ENCODE measurements at places on chromosomes 13 and 19.

- no peak for DNase-seq
These were observed 58.3 kb downstream of the RAP2A start for GRCh38 chr13:97492257-97492656.

DNA sequence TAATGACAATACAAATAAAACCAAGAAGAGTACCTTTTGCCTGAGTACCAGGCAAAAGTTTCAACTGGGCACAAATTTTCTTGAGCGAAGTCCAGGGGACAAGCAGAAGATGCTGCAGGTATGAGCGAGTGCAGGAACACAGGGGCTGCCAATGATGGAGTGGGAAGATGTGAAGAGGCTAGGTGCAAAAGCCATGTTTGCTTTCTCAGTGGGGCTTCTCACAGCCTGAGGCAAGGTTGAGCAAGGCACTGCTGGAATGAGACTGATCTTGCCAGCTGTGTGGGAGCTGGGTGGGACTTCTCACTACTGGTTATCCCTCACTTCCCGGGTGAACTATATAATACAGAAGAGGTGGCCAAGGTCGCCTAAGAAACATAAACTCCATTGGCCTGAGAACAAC lies 1200.7 kb downstream of the SLITRK1 start:
- no peak for DNase-seq

DNA sequence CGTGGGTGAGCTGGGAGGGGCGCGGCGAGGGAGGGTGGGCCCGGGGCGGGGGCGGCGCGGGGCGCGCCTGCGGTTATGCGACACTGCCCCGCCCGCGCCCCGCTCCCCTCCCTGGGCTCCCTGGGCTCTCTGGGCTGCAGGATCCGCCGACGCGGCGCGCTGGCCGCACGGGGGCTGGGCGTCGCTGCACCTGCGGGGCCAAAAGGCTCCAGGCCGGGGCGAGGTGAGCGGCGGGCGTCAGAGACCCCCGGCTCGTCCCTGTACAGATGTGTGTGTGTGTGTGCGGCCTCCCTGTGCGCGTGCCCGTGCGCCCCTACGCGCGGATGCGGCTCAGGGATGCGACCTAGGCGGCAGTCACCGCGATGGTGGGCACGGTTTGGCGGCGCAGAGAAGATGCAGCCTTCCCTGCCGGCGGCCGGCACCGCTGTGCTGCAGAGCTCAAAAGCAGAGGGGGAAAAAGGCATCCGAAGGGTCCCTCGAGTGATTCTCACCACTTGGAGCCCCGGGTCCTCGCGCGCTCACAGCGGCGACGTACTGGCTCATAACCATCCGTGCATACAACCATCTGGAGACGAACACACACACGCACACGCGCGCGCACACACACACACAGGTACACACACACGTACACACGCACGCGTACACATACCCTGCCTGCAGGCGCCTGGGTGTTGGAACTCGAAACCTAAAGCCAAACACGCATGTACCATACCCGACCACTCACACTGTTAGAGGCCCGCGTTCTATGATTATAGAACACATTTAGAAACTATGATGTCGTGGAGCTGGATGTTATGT lies 709 bp downstream of the ATP8A2 start:
- no peak for DNase-seq

GRCh38 chr13:44507639-44508038 lies 68.5 kb downstream of the TSC22D1 start:
- no peak for DNase-seq

DNA sequence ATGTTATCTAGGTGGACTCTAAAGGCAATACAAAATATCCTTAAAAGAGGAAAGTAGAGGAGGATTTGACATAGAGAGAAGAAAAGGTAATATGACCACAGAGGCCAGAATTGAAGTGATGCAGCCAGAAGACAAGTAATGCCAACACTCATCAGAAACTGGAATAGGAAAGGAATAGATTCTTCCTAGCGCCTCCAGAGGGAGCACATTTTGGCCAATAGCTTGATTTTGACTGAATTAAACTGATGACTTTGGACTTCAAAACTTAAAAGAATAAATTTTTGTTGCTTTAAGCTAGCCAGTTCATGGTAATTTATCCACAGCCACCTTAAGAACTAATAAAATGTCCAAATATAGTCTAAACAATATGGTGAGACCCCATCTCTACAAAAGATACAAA lies 1921.9 kb downstream of the OLFM4 start:
- no peak for DNase-seq

GRCh38 chr19:22945560-22945959 lies 57.4 kb downstream of the ZNF728 start:
- no peak for DNase-seq

Data from H54 (cell line).